ENCODE measurements at places on chromosomes 5 and 9.

- peak; percentile 18 for DNase-seq
These were observed 194.7 kb upstream of the FREM1 start for GRCh38 chr9:15104826-15105420.

DNA sequence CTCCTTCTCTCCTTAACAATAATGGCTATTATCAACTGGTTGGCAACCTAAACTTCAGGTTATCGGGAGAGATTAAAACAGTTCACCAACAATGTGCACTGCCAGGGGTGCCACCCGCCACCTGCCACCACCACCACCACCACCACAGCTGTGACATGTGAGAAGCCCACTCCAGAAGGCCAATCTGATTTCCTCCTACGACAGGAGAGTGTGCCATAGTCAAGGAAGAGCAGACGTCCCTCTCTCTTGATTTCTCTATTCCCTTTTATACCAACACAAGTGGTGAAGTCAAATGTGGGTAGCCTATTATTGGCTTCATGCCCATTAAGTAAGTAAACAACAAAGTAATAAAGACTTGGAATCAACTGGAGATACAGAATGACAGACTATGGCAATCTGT lies 22.4 kb downstream of the GNAQ start:
- no peak for DNase-seq

DNA sequence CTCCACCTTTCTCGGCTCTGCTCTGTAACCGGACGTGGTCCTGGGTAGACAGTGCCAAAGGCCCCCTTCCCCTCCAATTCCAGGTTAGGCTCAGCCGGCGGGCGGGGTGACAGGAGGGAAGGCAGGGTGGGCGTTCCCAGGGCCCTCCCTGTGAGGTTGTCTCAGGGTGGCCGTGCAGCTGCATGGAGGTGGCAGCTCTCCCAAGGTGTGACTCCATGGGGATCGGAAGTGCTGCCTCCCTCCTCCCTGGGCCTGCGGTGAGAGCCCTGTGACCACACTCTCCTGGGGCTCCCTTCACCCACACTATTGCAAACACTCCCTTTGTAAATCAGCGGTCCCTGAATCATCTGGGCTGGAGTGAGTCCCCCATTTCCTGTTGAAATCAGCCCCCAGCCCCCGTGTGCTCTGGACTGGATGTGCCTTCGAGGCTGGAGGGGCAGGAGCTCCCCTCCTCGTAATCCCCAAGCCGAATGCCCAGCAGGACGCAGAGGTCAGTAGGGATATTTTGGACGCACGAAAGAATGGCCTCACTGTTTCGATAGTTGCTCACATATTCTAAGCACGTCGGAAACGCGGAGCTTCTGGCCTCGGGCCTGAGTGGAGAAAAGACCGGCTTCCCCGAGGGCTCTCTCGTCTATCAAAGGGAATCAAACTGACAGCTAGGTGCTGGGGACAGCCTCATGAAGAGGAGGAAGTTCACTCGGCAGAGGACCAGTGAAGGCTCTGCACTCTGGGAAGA lies 107.6 kb upstream of the COL5A1 start:
- no peak for DNase-seq

GRCh38 chr5:128455841-128456361 lies 82.1 kb downstream of the FBN2 start:
- DNase-seq = no peak

- no peak for DNase-seq
These were observed 2.2 kb downstream of the PPP2CA start for GRCh38 chr5:134223406-134224248.

DNA sequence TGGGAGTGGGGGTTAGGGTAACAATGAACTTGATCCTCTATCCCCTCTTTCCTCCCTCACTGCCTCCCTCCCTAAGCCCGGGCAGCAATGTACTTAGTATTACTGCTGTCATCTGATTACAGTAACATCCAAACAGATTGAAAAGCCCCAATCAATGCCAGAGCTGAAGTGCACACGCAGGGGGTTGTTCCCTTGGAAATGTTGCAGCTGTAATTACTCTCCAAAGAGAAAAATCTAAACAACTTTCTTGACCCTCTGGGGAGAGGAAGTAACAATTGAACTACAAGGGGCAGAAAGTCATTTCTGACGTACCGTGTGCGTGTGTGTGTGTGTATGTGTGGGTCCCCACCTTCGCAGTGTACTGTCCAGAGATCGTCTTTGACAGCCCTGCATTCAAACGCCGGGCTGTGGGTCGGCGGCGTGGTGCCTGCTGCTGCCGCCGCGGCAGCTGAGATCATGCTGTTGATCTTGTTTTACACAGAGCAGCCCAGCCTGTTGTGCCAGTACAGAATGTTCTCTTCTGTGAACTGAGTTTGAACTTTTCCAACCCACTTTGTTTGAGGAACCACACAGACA lies 66.0 kb upstream of the KLF9 start:
- DNase-seq = no peak

DNA sequence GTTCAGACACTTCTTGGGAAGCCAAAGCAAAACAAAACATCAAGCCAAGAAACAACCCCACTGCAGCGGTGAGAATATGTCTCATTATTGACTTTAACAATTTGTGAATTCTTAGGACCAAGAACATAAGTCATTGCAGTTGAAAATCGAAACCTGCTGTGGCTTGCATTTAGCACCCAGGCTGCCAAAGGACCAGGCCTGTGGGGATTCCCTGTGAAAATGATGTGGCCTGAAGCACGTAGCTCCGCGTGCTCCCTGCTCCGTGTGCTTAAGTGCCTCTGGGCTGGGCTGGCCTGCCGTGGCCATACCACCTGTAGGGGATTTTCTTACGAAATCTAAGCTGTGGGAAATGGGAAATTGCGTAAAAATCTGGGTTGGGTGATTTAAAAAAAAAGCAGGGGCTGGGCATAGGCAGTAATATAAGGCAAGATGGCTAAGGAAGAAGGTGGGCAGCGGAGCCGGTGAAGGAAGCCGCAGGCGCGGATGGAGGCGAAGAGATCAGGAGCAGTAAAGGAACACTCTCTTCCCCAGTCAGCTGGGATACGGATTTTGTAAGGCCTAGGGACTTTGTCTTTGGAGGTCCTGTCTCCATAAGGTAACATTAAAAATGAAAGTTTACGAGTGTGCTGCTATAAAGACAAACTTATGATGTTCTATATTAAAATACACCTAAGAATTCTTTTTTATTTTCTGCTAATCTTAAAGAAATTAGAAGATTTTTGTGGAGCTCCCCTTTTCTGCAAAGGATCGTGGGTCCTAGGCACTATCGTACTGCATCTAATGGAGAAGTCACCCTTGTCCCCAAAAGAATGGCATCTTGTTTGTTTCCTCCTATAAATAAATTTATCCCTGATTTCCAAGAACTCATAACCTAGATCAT lies 189.6 kb upstream of the SEMA6A start:
- no peak for DNase-seq

DNA sequence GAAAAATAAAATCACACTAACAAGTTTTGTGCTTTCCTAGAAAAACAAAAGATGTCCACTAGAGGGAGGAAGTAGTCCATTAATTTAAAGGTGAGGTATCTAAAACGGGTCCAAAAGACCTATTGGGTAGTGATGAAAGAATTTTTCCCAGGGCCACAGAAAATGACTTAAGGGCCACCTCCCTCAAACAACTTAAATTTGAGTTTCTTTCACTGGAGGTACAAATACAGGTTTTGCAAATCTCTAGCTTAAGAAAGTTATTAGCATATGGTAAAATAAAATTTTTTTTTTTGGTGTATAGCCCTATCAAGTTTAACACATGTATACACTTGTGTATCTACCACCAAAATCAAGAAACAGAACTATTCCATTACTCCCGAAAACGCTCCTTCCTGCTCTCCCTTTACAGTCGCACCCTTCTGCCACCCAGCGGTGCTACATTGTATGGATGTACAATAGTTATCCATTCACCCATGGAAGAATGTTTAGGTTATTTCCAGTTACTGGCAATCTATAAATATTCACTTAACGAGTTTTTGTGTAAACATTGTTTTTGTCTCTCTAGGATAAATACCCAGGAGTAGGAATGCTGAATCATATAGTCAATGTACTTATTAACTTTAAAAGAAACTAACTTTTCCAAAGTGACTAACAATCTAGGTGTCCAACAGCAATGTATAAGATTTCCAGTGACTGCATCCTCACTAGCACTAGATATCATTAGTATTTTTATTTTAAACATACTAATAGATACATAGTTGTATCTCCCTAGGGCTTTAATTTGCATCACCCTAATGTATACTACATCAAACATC lies 21.9 kb downstream of the DEPDC1B start:
- DNase-seq = peak; percentile 71

GRCh38 chr5:167307042-167307441 lies 984.4 kb upstream of the WWC1 start:
- DNase-seq = peak; percentile 51

GRCh38 chr5:65577141-65577540 lies 14.0 kb downstream of the PPWD1 start:
- DNase-seq = no peak

- peak; percentile 16 for DNase-seq
These were observed 20.6 kb upstream of the CRB2 start for GRCh38 chr9:123335193-123335985.

DNA sequence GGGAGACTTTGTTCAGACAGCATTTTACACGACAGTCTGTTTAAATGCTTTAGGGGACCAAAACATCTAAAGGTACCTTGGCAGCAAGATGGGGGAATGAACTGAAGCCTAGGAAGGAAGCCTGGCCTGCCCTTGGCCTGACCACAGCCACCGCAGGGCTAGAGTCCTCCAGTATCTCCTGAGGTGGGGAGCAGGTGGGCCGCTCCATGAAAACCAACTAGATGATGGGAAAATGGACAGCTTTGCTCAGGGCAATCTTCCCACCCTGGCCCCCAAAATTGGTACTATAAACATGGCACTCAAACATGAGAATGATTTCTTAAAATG lies 153.3 kb downstream of the AUH start:
- DNase-seq = no peak

DNA sequence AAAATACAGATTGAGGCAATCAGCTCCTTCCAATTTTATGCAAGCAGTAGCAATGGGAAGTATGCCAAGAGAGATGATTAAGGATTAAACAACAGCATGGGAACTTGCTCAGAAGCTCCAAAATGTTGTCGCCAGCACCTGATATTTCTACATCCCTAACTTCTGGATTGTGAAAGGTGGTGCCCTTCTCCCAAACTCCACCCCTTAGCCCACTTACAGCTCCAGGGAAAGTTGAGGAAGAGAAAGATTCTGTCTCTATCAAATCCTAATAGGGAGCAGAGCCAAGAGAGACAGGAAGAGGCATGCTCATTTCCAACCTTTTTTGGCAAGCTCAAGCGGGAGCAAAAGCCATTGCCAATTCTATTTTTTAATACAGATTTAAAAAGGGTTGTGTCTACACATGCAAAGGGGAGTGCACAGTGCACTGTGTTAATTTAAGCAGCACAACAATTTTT lies 92.4 kb upstream of the NR3C1 start:
- peak; percentile 24 for DNase-seq

- DNase-seq = peak; percentile 16
These were observed 461.9 kb upstream of the PAPPA start for GRCh38 chr9:115691693-115692092.

DNA sequence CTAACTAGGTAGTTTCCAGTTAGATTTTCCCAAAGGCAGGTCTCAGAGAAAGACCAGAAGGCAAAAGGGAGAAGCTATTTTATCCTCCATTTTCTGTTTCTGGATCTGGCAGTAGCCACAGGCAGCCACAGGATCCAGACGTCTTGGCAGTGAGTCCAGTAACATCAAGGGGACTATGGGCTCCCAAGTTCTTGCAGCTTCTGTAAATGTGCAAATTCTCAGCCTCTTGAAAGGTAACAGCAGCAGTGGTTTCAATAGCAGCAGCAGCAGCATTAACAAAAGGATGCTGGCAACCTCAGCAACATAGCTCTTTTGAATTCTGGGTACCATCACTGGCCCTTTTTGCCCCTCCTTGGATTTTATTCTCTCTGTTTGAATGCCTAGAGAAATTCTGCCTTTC lies 27.1 kb upstream of the IL33 start:
- no peak for DNase-seq

- DNase-seq = no peak
These were observed 188.2 kb downstream of the PAX5 start for GRCh38 chr9:36845844-36846243.

DNA sequence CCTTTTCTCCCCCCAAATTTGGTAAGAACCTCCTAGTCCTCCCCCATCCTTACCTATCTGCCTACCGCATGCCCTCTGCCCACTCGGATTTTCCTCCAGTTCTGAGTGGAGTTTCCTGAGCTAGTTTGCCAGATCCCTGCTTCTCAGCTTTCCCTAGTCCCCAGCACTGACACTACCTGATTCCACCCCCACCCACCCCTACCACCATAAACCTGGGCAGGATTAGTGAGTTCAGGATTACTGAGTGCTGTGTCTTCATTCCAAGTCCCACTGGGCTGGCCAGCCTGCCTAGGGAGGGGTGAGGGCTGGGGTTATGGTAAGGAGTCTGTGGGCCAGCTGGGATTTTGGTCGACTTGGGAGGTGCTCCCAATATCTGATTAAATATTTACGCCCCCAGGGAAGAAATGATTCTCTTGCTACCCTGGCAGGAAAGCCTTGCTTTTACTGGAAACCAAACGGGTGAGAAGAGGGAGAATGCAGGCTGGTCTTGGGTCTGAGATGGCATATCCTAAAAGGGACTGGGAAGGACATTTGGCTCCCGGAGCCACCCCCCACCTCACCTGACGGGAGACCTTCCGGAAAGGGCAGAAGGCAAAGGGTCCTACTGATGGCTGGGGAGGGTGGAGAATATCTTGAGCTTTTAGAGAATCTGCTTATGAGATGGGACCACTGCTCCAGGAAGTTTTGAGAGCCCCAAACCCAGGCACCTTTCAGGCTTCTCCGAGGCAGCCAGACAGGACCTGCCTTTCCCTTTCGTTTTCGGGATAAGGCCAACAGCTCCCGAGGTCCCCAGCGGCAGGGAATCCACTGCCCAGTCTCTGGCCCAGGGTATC lies 3.7 kb downstream of the PITX1 start:
- DNase-seq = no peak

DNA sequence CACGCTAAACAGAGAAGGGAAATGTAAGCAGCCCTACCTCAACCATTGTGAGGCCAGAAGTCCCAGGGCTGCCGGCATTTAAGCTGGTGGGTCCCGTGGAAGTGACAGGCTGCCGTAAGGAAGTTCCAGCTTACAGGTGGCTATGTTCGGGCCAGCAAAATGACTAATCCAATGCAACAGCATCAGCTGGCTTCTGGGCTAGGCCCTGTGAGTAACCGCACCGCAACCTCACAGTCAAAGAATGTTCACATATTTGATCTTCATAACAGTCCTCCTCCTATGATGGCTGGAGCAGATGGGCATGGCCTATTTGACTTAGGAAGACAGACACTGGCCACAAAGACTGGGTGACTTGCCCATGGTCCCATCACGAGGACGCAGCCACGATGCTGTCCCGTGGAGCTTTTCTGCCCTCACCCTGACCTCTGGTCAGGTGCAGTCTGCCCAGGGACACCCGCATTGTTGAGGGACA lies 88.2 kb downstream of the LIFR start:
- DNase-seq = no peak

GRCh38 chr9:114588210-114588609 lies 641 bp downstream of the ATP6V1G1 start:
- DNase-seq = no peak

- DNase-seq = no peak
These were observed 9.9 kb upstream of the ALDOB start for GRCh38 chr9:101445353-101446029.

- DNase-seq = no peak
These were observed 15.3 kb downstream of the PPARGC1B start for GRCh38 chr5:149745212-149745942.

Data from Caki2 (cell line).